Activated CD4-positive, alpha-beta T cell treated with anti-CD3 and anti-CD28 coated beads, Interleukin-2, amount 10 ng/mL, durations not matched to agents 7 days and 5 days (primary cell): ENCODE measurements at places on chromosomes 7 and 10. TPM values are rescaled to one million over a fixed set of nuclear protein-coding genes. Genes with fewer than 3 reads are reported as not detected.

- no peak for DNase-seq
Measured at GRCh38 chr7:137669706-137670105, 177.1 kb downstream of the DGKI start.

- DNase-seq: no peak
Measured at GRCh38 chr7:101235050-101235449, 2.6 kb downstream of the CLDN15 start.

- DNase-seq: no peak
Measured at GRCh38 chr7:35869810-35870209, 69.0 kb downstream of the SEPTIN7 start.

- DNase-seq: no peak
Measured at GRCh38 chr7:23473844-23474093, 3.5 kb upstream of the IGF2BP3 start.

GRCh38 chr7:24597014-24597413, 23.8 kb downstream of the PALS2 start:
- DNase-seq: no peak

- no peak for DNase-seq
Measured at GRCh38 chr7:145774777-145775176, 341.8 kb upstream of the CNTNAP2 start.

- no peak for DNase-seq
Measured at GRCh38 chr10:127535802-127536515, 13.2 kb upstream of the NPS start.

- DNase-seq: no peak
Measured at GRCh38 chr7:35251606-35252310, 2.1 kb downstream of the TBX20 start.

- no peak for DNase-seq
Measured at GRCh38 chr7:31775556-31775955, 88.5 kb downstream of the PPP1R17 start.

DNA sequence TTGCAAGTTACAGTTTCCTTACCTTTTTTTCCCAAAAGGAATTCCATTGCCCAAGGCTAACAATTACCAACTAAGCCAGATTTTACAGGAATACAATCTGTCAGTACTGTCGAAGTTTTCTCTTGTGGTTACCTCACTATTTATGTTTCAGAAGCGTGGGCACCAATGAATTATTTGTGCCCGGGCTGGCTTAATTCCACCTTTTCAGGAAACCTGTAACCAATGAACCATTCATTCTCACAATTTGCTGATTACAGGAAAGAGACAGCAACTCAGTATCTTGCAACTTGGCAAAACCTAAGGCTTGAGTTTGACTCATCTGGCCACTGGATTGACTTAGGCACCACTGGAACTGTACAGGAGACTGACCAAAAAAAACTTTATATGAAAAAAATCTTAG, 485.6 kb downstream of the INHBA start:
- DNase-seq: no peak

- no peak for DNase-seq
Measured at GRCh38 chr10:7767209-7767608, 20.6 kb downstream of the KIN start.

DNA sequence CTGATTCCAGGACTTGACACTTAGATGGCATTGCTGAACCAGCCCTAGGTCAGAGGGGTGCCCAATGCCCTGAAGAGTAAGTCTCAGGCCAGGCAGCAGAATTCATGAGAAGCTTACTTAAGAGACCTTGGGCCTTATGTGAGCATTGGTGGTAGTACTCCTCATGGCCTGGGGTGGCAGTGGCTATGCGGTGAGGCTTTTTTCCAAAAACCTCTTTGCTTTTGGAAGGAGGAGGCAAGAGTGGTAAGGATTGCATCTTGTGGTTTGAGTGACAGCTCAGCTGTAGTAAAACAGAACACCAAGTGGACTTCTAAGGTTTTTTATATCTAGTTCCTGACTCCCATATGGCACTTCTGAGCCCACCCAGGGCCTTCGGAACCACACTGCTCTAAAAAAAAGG, 459.0 kb upstream of the STEAP1 start:
- DNase-seq: no peak

DNA sequence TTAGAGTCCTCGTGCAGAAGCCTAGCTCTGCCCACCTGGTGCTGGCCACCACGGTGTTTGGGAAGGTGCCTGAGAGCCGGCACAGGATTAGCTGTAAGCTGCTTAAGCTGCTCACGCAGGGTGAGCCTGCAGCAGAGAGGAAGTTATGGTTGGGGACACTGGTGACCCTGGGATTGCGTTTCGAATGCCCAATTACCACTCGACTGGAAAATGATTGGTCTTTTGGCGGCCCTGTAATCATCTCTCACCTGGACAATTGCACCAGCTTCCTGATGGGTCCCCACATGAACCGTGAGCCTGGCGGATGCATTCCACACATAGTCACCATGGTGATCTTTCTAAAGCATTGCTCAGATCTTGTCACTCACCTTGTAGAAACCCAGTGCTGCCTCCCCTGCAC, 442.3 kb upstream of the ZMIZ1 start:
- DNase-seq: no peak

GRCh38 chr7:3882782-3883181, 581.7 kb downstream of the SDK1 start:
- DNase-seq: no peak

- DNase-seq: no peak
Measured at GRCh38 chr10:117399341-117400196, 24.3 kb upstream of the PDZD8 start.

DNA sequence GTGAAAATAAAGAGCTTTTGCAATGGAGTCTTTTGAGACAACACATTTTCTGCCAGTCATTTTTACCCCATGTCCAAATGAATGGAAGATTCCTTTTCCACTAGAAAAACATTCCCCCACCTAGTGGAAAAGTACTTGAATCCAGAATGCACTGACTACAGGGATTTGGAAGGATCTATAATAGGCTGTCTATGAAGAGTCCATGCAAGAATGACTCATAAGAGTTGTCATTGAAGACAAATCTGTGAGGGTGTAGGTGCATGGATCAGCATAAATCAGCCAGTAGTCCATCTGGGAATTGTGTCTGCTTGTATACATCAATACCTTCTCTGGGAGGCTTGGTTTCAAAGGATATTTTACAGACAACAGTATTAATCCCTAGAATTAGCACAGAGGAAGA, 32.5 kb upstream of the TRUB1 start:
- no peak for DNase-seq

DNA sequence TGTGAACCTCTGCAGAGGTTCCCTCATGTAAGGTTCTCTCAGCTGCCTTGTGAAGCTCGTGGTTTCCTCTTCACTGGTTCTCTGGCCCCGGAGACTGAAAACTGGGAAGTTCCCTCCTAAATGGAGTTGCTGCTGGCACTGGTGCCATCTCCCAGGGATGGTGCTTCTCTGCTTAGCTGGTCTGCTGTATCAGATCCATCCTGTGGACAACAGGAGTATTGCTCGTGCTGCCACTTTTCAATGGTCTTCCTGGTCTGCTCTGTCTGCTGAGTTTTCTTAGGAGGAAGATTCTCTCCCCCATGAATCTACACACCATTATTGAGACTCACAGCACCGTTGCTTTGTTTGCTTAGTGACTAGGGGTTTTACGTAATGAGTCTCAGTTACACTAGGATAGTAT, 247.8 kb downstream of the OTUD1 start:
- DNase-seq: no peak

GRCh38 chr7:17523813-17524739, 225.6 kb downstream of the AHR start:
- DNase-seq: no peak

DNA sequence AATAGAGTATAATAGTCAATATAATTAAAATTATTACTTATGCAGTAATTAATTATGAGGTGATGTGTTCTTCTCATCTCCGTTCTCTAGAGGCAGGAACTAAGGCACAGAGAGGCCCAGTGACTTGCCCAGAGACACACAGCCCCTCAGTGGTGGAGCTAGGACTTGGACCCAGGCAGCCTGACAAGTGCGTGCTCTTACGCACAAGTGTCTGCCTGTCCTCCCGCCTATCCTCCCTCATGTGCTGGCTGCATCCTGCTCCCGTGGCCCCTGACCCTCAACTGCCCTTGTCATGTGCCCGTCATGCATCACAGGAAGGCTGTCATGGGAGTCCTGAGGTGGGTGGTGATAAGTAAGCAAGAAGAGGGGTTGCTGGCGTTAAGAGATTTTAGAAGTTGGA, 14.3 kb downstream of the IL2RA start:
- DNase-seq: no peak

DNA sequence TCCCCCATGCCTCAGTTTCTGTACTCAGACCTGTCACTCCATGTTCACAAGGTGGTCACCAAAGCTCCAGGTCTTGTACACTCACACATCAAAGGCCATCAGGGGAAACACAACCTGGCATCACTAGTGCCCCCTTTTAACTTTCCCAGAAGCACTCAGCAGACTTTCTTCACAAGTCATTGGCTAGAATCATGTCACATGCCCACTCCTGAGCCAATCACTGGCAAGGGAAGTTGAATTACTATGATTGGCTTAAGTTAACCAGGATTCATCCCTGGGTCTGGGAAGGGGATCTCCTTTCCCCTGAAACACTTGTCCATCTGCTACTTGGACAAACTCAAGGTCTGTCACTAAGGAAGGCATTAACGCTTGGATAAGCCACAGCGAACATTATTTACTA, 193.8 kb upstream of the PLXNA4 start:
- DNase-seq: no peak

GRCh38 chr10:122435212-122435827, 19.1 kb upstream of the ARMS2 start:
- DNase-seq: peak; percentile 24

DNA sequence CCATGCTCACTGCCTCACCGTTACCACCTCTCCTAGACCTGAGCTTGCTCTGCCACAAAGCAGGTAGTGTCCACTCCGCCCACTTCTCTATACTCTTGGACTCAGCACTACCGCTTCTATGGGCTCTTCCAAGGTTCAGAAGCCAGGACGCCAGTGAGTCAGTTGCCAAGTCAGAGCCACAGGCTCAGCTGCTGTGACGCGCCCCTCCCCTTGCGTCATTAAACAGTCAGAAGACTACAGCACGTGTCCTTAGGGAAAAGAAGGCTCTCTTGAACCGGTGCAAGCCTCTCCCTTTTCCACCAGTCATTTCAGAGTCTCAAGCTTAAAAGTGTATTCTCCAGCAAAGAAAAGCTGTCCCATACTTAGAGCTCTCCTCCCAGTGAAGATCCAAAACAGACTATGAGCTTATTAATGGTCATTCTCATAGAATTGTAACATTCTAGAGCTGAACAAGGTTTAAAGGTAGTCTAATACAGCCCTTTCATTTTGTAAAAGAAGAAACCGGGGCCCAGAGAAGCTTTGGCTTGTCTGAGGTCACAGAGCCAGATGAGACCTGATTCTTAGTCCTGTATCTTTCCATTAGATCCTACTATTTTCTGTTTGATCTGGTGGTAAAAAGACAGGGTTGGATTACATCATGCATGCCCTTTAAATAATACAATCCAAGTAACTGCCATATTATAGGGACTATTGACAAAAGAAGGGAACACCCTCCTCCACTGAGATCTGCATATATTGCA, 40.9 kb upstream of the MET start:
- no peak for DNase-seq

GRCh38 chr10:98675902-98676301, 229.2 kb upstream of the HPS1 start:
- DNase-seq: no peak

DNA sequence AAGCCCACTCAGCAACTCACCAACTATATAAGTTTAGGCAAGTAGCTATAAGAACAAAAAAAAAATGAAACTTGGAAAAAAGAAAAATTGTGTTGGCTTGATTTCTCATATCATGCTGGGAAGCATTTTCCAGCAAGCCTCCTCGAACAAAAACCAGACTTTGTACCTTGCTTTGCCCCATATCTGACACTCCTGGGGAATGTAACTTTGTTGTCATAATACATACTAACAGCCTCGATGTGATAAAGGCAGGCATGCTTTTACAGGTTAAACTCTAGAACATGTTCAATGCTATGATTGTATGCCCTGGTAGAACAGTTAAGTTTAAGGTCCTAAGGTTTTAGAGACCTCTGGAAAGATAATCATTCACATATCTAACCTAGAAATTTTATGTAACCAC, 11.6 kb downstream of the CFAP43 start:
- no peak for DNase-seq

DNA sequence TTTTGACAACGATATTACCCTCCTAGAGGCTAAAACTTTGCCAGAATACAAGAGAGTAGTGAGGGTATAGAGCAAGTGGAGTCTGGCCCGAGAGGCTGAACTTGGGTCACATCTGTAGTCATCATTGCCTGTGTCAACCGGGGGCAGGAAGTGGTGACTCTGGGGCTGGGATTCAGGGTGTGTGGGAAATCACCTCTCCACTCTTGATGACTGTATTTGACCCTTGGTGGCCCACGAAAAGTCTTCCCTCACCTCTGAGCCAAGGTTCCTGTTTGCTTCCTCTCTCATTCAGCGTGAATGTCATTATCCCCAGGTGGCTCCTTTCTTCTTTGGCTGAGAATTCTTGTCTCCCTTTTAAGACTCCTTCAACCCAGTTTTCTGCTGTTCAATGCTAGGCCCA, 240.4 kb downstream of the ABCA13 start:
- DNase-seq: no peak

- DNase-seq: no peak
Measured at GRCh38 chr10:113005380-113005779, 55.3 kb downstream of the TCF7L2 start.

- DNase-seq: no peak
Measured at GRCh38 chr10:89627830-89628229, 17.2 kb downstream of the PANK1 start.

DNA sequence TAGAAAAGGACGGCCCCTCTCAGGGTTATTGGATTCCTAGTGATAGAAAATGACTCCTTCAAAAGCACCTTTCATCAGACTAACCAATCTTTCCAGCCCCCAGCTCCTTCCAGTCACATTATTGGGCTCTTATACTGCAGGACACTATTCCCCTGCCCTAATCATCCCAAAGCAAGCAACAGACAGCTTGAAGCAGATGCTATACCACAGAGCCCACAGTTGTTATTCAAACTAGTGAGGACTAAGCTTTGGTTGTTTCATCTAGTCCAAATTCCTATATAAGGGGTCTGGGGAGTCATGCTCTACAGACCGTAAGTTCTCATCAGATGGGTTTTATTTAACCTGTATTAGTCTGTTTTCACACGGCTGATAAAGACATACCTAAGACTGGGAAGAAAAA, 24.5 kb downstream of the ZC3HAV1L start:
- no peak for DNase-seq

GRCh38 chr10:52950578-52950977, 178.0 kb upstream of the MBL2 start:
- no peak for DNase-seq

- no peak for DNase-seq
Measured at GRCh38 chr7:157574120-157574825, 237.5 kb downstream of the DNAJB6 start.

GRCh38 chr10:34916314-34916713, 101.2 kb upstream of the PARD3 start:
- no peak for DNase-seq

Gene MLXIPL
- total RNA-seq: not detected

Gene SLC16A12
- not detected for total RNA-seq

Gene IDI2
- not detected for total RNA-seq

Gene KCNK18
- not detected for total RNA-seq

Gene GRID2IP
- total RNA-seq: not detected

Gene NRP1
- total RNA-seq: 0.40 TPM

Gene COBL
- not detected for total RNA-seq

Gene ELAPOR2
- total RNA-seq: 3.0 TPM

Gene CALHM3
- 0.17 TPM for total RNA-seq

Gene GBX1
- not detected for total RNA-seq

Gene PRF1
- 99.9 TPM for total RNA-seq

Gene CYP26A1
- not detected for total RNA-seq
